ENCODE measurements at places on chromosomes 13 and 19.

DNA sequence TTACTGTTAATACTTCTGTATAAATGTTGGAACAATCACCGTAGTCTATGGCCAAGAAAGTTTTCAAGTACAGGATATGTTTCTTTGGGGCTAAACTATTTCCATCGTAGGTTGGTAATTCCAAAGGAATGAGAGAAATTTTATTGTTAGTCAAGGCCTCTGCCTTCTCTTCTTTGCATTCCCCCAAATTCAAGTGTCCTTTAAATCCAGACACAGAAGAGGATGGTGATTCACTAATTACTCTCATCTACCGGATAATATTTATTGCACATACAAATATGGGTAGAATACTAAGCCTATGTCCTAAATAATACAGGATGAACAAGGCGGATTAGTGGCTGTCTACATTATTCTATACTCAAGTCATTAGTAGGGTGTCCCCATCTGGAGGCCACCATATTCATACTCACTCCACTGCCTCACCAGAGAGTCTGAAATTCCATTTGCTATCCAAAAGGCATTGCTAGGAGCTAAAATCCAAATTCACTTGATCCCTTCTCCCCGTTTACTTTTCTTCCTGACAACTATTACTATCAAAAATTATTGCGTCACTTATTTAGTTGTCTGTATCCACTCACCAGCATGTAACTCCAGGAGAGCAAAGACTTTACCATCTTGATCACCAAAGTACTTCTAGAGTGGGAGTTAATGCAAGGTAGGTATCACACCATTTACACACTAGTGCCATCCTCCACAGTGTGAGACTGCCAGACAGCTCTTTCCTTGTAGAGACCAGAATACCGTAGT, 82.4 kb upstream of the SGCG start:
- no peak for DNase-seq

GRCh38 chr13:62418872-62419271, 1003.2 kb upstream of the PCDH20 start:
- DNase-seq: no peak

GRCh38 chr13:44573071-44573470, 3.1 kb downstream of the TSC22D1 start:
- DNase-seq: no peak

- DNase-seq: no peak
These were observed 8.5 kb downstream of the TMTC4 start for GRCh38 chr13:100666124-100666523.

DNA sequence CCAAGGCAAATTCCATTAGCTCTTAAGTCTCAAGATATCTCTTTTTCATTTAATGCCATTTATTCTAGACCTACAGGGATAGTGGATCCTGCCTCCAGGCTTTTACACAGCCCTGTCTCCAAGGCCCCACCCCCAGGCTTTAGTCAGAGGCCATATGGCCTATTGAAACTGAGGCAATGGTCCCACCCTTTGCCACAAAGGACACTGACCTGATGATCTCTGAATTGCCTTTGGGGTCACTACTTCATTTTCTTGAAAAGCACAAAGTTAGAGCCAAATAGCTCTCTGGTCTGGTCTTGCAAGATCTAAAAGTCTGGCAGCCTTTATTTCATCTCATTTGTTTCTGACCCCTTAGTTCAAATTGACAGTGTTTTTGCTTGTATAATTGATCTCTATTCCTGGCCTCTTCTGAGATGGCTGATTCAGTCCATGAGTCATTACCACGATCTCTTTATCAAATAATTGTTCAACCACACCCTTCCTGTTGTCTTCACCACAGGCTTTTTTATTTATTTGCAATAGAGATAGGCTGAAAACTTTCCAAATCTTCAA, 209.8 kb downstream of the FGF14 start:
- DNase-seq: no peak

GRCh38 chr13:36543671-36544070, 111.4 kb downstream of the CCNA1 start:
- no peak for DNase-seq

- DNase-seq: no peak
These were observed 111.0 kb upstream of the KL start for GRCh38 chr13:32905063-32905863.

All from CD4-positive, alpha-beta T cell treated with Interleukin-21 for 1 hour (primary cell).